ENCODE measurements at places on chromosomes 1 and 21.
A peak's percentile ranks its signal among the peaks of the same experiment; 100 is the strongest.

DNA sequence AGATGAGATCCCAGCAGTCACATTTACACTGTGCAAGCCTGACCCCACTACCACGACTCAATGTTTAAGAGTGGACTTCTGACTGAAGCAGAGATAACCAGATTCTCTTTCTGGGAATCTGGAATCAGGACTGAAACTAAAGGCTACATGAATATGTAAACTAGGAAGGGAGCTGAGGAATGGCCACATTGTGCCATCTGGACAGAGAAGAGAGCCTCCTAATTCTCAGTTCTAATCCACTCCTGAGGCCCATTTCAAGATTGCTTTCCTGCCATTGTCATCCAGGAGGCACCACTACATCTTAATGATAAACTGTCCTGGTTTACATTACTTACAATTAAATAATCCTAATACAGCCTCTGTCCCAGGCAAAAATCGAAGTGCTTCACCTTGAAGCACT lies 6.5 kb downstream of the PAXBP1 start:
- no peak for DNase-seq

DNA sequence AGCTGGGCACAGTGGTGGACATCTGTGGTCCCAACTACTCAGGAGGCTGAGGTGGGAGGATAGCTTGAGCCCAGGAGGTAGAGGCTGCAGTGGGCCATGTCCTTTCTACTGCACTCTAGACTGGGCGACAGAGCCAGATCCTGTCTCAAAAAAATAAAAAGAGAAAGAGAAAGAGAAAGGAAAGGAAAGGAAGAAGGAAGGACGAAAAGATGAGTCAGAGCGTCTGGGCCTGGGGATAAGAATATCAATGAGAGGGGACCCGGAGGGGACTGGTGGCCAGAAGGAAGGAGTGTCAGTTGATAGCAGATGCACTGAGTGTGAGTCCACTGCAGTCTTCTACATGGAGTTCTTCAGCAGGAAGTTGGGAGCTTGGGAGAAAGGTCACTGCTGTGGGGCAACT lies 75.6 kb downstream of the SYT6 start:
- no peak for DNase-seq

DNA sequence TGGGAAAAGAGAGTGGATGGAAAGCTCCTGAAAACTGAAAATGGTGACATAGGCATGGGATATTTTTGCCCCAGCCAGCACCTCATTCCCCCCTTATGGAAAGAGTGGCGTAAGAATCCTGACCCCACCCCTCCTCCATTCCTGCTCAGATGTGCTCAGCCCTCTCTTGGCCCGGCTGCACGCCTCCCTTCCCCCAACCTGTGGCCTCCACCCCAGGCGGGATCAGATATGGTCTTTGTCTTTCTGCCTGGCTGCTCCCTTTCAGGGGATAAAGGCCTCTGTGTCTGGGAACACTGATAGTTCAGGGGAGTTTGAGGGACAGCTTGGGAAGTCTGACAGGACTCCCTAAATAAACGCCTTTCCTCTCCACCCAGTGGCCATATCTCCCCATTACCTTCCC lies 49.8 kb downstream of the KIRREL1 start:
- DNase-seq: no peak

DNA sequence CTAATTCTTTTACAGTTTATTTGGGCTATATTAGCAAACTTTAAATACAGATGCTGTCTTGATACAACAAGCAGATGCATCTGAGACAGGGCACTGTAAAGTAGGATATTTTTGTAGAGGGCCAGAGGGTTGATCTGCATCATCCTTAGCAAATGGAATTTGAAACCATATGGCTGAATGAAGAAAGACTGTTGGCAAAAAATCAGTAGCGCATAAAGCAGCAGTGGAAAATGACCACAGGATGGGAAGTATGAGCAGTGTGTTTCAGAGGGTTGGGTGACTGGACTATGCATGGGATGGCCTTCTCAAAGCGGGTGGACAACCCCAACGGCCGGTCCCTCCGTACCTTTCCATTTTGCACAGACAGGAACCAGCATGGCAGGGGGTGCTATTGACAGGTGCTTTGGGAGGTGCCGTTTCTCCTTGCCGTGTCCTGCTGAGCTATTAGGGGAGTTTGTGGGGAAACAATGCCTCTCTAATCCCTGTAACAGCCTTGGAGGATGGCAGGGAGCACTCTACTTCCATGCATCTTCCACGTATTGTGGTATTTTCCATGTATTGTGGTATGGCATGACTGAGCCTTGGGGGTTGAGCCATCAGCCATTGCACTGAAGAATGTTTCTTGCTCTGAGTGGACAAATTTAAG lies 5.9 kb downstream of the LRRC8B start:
- DNase-seq: no peak

GRCh38 chr1:199135901-199136300 lies 497.1 kb downstream of the PTPRC start:
- no peak for DNase-seq

DNA sequence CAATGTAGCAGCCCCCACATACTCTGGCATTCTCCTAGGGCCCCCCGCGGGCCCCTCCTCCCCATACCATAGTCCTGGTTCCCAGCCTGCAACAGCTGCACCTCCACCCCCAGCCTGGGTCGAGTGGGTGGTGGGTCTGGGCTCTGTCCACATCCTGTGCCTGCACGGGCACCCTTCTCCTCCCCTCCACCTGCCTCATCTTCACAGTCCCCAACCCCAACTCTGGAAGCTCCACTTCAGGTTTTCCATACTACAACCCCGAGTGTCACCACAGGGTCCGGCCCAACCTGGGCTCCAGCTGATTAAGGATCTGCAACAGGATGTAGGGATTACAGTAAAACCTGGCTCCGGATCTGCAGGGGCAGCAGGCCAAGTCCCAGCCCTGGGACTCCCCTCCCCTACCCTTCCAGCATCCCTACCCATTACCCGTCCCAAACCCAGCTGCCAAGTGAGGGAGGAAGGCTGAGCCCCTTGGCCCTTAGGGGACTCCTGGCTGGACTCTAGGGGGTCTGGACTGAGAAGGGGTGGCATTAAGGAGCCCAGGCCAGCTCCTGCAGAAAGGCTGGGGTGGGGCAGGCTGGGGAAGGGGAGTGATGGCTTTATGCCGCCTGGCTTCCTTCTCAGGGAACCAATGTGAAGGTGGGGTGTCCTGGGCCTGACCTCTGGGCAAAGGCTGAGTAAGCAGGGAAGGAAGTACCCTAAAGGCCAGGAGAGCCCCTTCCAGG lies 116.8 kb downstream of the CASZ1 start:
- no peak for DNase-seq

DNA sequence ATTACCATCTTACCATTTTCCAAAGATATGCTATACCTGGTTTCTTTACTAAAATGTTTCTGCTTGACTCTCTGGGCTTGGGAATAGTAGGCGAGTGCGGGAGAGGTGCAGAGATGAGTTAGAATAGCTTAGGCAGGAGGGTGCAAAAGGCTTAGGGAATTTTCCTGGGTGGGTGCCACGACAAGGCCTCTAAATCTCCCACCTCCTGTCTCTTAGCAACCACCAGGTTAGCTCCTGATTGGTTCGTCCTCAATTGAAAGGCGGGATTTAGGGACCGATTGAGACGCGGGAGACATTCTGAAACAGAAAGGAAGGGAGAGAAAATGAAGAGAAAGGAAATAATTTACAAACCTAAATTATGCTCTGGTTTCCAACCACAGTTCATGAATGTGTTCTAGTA lies 3.1 kb downstream of the ACKR1 start:
- DNase-seq: no peak

- no peak for DNase-seq
Measured at GRCh38 chr1:16351456-16351993, 755 bp downstream of the FBXO42 start.

- DNase-seq: no peak
Measured at GRCh38 chr1:32223683-32224082, 1.5 kb downstream of the EIF3I start.

GRCh38 chr21:15343066-15343465 lies 278.3 kb upstream of the NRIP1 start:
- no peak for DNase-seq

GRCh38 chr21:25496825-25497482 lies 110.3 kb downstream of the MRPL39 start:
- no peak for DNase-seq

DNA sequence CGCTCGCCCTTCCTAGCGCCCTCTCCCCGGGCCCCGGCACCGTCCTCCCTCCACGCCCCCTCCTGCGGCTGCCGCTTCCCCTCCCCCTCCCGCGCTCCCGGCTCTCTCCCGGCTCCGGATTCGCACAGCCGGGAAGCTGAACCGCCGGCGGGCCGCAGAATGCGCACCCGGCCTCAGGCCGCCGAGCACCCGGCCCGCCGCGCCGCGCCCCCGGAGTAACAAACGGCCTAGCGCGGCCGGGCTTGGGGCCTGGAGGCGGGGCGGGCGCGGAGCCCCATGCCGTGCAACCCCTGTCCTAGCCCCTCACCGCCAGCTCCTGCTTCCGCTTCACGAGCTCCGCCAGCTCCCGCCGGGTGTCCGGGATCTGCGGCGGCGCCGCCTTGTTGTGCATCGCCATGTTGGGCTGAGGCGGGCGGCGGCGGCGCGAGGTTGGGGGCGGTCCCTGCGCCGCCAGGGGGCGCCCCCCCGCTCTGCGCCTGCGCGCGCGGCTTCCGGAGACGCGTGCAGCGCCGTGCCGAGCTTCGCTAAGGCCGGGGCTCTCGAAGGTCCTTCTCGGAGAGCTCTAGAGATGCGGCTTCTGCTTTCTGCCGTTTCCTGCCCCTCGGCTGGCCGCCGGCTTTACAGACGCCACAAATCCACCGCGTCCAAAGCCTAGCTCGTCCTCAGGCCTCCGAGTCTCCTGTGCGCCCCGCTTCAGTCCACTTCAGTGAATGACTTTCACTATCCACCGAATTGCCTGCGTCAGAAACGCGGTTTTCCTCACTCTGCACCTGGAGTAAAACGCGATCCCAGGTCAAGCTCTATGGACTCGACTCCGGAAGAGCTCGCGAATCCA lies at the start of gene MEAF6:
MEAF6 (minus strand) TSS at position 417 of the 835 bp plus-strand sequence; CDS start at position 397, 20 bp downstream.
- peak; percentile 76 for DNase-seq

DNA sequence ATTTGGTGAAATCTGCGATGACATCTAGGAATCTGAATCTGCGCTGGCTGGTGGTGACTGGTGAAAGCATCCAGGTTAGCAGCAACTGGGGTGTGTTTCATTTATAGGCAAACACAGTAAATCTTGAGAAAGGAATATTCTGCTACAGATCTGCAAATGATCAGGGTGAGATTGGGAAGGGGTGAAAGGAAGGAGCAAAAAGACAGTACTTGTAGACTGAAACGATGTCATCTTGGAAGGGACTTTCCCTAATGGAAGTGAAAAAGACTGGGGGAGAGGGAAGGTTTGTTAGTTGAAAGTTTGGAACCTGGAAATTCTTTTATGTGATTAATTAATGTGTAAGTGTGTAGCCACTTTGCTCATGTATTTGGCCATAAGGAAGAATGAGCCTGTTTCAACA lies 228.3 kb downstream of the FMN2 start:
- no peak for DNase-seq

GRCh38 chr1:201650623-201650933 lies 111.7 kb downstream of the NAV1 start:
- no peak for DNase-seq

- DNase-seq: no peak
Measured at GRCh38 chr1:75421371-75421770, 189.5 kb downstream of the SLC44A5 start.

GRCh38 chr21:37164742-37165141 lies 91.7 kb downstream of the TTC3 start:
- no peak for DNase-seq

GRCh38 chr1:46615735-46616134 lies 876 bp downstream of the MOB3C start:
- no peak for DNase-seq

GRCh38 chr21:43361127-43361492 lies 65.8 kb downstream of the SIK1 start:
- DNase-seq: peak; percentile 25

- DNase-seq: no peak
Measured at GRCh38 chr1:10187026-10187334, 23.4 kb upstream of the KIF1B start.

GRCh38 chr1:11299225-11299574 lies 26.2 kb downstream of the UBIAD1 start:
- DNase-seq: no peak

GRCh38 chr1:50603274-50604271 lies 180.3 kb upstream of the DMRTA2 start:
- DNase-seq: no peak

DNA sequence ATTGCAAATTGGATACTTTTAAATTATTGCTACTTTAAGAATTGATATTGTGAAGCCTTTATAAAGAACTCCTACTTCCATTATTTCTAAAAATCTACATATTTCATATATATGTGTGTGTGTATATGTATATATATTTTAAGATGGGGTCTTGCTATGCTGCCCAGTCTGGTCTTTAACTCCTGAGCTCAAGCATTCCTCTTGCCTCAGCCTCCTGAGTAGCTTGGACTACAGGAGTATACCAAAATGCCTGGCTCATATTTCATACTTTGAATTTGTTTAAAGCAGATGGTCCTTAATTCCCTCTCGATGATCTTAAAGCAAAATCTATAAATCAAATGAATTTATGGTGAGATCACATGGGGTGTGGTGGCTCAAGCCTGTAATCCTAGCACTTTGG lies 25.1 kb upstream of the CPLANE2 start:
- no peak for DNase-seq

DNA sequence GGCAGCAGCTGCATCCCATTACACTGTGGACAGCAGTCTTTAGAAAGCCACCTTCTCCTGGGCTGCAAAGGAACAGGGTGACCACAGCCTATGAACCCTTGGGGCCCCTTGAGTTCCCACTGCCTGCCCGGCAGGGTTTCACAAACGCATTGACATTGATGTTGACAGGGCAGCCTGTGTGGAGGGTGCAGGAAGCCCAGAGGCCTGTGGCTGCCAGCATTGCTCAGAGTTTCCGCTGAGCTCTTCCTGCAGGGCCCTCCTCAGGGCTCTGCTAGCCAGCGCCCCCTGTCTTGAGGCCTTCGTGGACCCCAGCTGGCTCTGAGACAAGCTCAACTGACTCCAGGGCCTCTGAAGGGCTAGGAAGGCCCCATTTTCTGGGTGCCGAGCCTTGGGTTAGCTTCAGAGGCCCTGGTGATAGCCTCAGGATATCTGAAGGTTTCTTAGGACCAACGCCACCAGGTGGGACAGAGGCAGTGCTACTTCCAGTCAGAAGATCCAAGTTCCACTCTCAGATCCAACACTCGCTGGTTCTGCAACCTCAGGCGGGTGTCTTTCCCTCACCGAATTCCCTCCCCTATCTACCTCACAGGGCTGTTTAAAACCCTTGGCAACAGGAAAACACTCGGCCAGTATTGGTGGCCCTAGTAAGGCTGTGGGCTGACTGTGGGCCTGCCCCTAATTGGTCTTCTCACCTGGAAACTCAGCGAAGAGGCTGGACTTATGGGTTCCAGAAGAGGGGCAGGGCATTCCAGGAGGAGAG lies 27.2 kb upstream of the EPS8L3 start:
- DNase-seq: peak; percentile 86

DNA sequence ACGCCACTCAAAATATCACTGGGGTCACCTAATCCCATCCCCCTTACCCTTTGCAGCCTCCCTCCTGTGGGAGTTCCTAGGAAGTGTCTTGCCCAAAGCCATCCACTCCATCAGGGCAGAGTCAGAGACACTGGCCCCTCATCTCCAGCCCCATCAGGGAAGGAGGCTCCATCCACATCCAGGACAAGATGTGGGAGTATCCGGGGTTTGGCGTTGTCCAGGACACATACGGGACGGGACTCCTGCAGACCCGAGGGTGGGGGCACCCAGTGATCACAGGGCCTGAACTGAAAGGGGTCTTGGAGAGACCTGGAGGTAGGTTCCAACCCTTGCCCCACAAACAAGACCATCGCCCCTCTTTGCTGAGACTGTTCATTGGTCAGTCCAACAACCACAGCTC lies 348.2 kb downstream of the MATN1 start:
- no peak for DNase-seq

- no peak for DNase-seq
Measured at GRCh38 chr1:42767510-42768000, 506 bp downstream of the C1orf50 start.
